ENCODE measurements at places on chromosomes 3 and 15.

GRCh38 chr15:83602021-83602420, 51.9 kb upstream of the ADAMTSL3 start:
- no peak for DNase-seq

DNA sequence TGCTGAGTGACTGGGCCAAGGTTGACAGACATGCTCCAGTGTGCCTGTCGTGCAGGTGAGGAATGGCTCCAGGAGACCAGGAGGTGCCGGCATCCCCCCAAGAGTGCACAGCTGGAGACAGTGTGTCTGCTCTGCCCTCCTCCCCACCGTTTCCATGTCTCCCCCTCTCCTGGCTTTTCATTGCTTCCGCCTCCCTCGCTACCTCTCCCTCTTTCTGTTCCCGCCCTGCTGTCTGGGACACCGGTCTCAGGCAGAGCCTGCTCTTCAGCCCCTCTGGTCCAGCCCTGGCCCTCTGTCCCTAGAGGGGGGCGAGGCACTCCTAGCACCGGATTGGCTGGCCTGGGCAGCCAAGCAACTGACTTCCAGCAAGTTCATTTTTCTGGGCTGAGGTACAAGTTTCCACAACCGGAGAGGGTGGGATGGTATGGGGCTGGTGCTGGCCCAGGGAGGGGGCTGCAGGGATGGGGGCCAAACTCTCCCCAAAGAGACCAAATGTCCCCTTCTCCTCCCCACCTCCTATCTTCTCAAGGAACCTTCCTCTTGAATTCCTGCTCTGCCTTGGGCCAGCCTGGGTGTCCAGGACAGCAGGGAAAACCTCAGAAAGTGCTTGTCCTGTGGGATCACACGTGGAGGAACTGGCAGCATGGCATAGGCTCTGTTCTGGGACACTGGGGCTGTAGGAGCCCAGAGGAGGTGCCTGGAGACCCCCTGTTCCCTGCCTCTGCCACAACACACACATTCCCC, 32.6 kb downstream of the PRKCD start:
- no peak for DNase-seq

DNA sequence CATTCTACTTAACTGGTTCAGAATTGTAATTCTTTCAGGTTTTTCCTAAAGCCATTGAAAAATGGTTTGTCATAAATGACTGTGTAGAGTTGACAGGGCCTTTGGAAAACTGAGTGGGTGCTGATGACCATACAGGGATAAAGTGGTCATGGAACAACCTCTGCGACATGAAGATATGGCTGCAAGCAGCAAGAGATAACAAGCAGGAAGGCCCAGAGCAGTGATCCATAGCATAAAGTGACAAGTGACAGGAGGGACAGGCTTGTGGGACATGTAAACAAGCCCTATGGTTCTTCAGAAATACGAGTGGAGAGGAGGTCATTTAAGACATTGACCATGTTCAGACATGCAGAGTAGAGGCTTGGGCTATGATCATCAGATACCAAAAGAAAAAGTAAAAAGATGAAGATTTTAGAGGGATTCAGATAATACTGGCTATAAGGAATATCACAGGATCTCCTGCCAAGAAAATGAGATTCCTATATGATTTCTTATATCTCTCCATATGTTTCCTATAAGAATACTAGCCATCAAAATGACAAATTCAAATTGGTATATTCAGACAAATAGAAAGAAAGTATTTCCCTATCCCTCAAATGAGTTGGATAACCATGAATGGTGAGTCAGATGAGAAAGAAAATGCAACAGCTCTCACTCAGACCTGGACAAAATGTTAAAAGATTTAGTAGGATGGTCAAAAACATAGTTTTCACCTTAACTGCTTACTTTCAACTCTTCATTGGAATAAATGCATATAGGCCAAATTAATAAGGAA, 827.6 kb upstream of the CFAP20DC start:
- no peak for DNase-seq

DNA sequence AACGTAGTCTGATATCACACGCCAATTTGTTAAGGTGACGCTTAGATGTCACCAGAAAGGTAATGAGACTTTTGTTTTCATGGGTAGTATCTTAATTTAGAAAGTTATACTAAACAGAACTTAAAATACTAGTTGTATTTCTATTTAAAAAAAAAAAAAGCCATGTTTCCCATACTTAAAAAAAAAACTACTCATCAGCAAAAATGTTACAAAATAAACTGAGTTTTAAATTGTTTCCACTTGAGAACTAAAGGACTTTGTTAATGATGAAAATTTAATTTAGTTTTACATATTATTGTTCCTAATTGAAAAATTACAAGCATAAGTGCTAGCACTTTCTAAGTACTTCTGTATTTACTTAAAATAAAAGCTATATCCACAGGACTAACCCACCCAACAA, 300.8 kb upstream of the ATP11B start:
- DNase-seq: no peak

Measured in T-helper 17 cell (primary cell).